ENCODE measurements at places on chromosomes 11 and 22.

- no peaks in the 10 kb centered on the region for H3K36me3 ChIP-seq
- H3K27me3 ChIP-seq = no peaks in the 10 kb centered on the region
- DNase-seq = no peak
- no peaks in the 10 kb centered on the region for H3K4me1 ChIP-seq
- H3K4me3 ChIP-seq = no peak overlapping the region
Measured at GRCh38 chr11:12890476-12890875, 118.6 kb upstream of the RASSF10 start.

DNA sequence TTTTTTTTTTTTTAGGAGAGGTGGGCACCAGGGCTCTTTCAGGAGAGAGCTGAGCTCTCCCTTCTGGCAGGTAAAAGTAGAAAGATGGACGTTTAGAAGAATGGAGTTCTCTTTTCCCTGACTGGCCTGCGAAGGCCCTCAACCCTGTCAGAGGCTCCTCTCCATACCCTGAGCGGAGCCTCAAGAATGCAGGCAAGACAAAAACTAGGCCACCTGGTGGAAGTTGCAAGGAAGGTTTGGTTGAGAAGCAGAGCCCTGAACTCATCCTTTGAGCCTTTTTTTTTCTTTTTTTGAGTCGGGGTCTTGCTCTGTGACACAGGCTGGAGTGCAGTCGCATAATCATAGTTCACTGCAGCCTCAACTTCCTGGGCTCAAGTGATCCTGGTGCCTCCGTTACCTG lies 1.4 kb downstream of the OTOG start:
- no peak overlapping the region for H3K27ac ChIP-seq
- H3K4me3 ChIP-seq = no peak overlapping the region
- DNase-seq = no peak
- H3K4me1 ChIP-seq = peaks cover 4% of the 10 kb centered on the region

- no peaks in the 10 kb centered on the region for H3K36me3 ChIP-seq
- no peaks in the 10 kb centered on the region for H3K27me3 ChIP-seq
- no peaks in the 10 kb centered on the region for H3K4me1 ChIP-seq
- DNase-seq = no peak
Measured at GRCh38 chr11:88683024-88683423, 345.5 kb upstream of the CTSC start.

DNA sequence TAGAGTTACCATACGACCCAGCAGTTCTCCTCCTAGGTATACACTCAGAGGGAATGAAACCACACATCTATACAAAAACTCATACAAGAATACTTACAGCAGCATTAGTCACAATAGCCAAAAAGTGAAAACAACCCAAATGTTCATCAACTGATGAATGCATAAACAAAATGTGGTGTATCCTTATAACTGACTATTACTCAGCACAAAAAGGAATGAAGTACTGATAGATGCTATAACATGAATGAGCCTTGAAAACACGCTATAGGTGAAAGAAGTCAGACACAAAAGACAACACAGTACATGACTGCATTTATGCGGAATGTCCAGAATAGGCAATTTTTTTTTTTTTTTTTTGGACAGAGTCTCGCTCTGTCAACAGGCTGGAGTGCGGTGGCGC lies 23.1 kb downstream of the NCAPD3 start:
- H3K4me1 ChIP-seq = no peaks in the 10 kb centered on the region
- DNase-seq = no peak
- no peak overlapping the region for H3K4me3 ChIP-seq

DNA sequence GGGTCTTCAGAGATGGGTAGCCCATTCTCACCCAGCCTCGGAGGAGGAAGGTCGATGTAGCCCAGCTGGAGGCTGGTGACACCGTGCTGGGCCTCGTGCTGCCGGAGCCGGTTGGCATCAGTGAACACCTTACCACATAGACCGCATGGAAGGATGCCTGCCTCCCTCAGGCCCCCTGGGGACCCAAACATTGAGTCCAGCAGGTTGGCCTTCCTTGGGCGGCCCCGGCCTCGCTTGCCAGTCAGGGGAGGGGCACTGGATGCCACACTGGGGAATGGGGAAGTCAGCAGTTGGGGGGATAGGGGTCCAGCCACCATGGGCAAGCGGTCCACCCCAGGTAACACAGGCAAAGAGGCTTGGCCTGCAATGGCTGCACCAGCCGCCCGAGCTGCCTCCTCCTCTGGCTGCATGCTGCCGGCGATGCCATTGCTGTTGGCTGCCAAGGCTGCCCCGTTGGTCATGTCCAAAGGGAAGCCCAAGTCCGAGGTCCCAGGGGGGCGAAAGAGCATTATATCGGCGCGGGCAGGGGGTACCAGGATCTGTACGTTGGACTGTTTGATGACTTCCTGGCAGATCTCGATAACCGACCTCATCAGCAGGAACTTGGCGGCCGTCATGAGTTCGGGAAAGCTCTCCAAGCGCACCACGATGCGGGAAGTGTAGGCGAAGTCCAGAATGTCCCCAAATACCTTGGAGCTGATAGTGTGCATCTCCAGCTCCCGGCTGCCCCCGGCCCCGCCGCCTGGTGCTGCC lies 1.4 kb downstream of the PATZ1 start:
- DNase-seq = peak; percentile 64
- H3K4me3 ChIP-seq = peak overlapping the region; percentile 69
- H3K4me1 ChIP-seq = peaks cover 40% of the 10 kb centered on the region
- no peaks in the 10 kb centered on the region for H3K27me3 ChIP-seq
- peak overlapping the region; percentile 90 for H3K27ac ChIP-seq

DNA sequence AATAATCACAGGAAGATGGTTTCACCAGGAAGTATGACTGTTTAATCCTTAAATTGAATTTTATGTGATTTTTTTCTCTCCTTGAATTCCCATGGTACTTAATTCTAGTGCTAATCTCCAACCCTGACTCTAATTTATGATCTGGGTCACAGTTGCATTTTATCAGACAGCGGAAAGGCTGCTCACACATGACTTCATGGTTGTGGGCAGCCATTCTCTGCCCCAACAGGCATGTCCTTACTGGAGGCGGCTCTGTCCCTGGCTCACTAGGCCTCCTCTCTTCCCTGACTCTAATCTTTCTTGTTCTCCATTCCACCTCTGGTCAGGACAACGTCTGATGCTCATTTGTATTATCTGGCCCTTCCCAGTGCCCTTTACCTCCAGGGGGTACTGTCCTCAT lies 184.4 kb downstream of the CHST1 start:
- no peak for DNase-seq
- peaks cover 19% of the 10 kb centered on the region for H3K27me3 ChIP-seq
- no peaks in the 10 kb centered on the region for H3K36me3 ChIP-seq

- DNase-seq = peak; percentile 51
- H3K36me3 ChIP-seq = no peaks in the 10 kb centered on the region
- peak overlapping the region; percentile 88 for H3K27ac ChIP-seq
- peak overlapping the region; percentile 22 for H3K4me3 ChIP-seq
Measured at GRCh38 chr22:20867179-20868024, 8.6 kb downstream of the SNAP29 start.

DNA sequence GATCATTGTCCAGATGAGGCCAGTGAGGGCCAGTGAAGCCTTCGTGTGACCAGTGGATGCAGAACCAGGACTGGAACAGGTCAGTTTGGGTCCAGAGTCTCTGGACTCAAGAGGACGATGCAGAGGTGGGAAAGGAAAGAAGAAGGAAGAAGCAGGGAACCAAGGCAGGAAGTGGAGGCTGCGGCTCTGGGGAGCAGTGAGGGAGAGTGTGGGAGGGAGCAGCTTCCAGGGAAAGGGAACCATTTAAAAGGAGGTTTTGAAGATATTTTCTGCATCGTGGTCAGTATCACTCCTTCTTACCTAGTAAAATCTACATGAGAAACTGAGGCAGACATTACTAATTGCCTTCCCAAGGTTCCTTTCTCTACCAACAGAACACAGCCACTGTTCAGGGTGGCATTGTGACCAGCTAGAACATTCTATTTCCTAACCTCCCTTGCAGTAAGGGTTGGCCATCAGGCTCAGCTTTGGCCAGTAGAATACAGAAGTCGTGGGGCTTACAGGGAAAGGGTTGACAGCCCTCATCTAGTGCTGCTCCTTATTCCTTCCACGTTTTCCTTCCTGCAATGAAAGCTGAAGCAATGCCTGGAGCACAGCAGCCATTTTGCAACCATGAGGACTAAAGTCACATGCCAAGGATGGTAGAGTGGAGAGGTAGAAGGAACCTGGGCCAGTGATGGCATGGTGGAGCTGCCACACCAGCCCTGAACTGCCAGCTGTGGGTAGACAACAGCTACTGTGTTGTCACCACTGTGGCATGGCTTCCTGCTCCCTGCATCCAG lies 29.1 kb upstream of the LINC01488 start:
- no peaks in the 10 kb centered on the region for H3K4me1 ChIP-seq
- H3K27ac ChIP-seq = no peak overlapping the region
- no peaks in the 10 kb centered on the region for H3K27me3 ChIP-seq
- no peaks in the 10 kb centered on the region for H3K36me3 ChIP-seq
- H3K4me3 ChIP-seq = no peak overlapping the region
- DNase-seq = no peak

DNA sequence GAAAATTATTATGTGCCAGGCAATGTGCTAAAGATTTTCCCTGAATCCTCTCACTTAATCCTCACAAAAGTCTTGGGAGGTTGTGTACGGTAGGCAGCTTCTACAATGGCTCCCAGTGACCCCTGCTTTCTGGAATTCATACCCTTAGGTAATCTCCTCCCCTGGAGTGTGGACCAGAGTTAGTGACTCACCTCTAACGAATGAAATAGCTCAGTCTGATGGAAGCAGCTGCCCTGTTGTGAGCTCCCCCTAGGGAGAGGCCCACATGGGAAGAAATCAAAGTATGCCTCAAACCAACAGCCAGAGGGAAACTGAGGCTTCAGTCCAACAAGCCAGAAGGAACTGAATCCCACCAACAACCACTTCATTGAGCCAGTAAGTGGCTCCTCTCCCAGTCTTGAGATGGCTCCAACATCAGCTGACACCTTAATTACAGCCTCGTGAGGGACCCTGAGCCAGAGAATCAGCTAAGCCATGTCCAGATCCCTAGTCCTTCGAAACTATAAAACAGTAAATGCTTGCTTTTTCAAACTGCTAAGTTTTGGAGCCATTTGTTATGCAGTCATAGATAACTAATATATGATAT lies 98.9 kb upstream of the ISX start:
- DNase-seq = no peak
- peaks cover 3% of the 10 kb centered on the region for H3K27me3 ChIP-seq
- H3K4me1 ChIP-seq = no peaks in the 10 kb centered on the region
- no peaks in the 10 kb centered on the region for H3K36me3 ChIP-seq
- H3K27ac ChIP-seq = no peak overlapping the region

GRCh38 chr11:118215262-118215661 lies 9.5 kb downstream of the JAML start:
- H3K36me3 ChIP-seq = no peaks in the 10 kb centered on the region
- peaks cover 47% of the 10 kb centered on the region for H3K4me1 ChIP-seq
- peaks cover 9% of the 10 kb centered on the region for H3K27me3 ChIP-seq
- H3K27ac ChIP-seq = peak overlapping the region; percentile 63
- DNase-seq = no peak

DNA sequence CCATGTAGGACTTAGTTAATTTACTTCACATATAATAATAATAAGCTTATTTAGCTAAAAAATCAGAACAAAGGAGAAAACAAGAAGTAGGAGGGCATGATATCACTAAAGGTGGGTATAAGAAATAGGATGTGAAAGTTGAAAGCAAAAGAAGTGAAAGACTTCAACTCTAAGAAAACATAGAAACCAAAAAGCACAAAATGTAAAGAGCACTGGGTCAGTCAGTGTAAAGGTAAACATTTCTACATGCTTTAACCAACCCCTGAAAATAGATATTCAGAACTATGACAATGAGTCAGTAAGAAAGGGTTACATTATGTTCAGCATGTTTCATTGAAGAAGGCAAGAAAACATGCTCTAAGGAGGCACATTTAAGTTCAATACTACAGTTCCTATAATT lies 298.8 kb downstream of the SWAP70 start:
- no peaks in the 10 kb centered on the region for H3K27me3 ChIP-seq
- DNase-seq = no peak
- no peak overlapping the region for H3K27ac ChIP-seq

- no peaks in the 10 kb centered on the region for H3K4me1 ChIP-seq
- no peak overlapping the region for H3K4me3 ChIP-seq
- no peaks in the 10 kb centered on the region for H3K36me3 ChIP-seq
- DNase-seq = no peak
- no peaks in the 10 kb centered on the region for H3K27me3 ChIP-seq
- H3K27ac ChIP-seq = no peak overlapping the region
Measured at GRCh38 chr11:121932646-121933185, 183.3 kb downstream of the BLID start.

DNA sequence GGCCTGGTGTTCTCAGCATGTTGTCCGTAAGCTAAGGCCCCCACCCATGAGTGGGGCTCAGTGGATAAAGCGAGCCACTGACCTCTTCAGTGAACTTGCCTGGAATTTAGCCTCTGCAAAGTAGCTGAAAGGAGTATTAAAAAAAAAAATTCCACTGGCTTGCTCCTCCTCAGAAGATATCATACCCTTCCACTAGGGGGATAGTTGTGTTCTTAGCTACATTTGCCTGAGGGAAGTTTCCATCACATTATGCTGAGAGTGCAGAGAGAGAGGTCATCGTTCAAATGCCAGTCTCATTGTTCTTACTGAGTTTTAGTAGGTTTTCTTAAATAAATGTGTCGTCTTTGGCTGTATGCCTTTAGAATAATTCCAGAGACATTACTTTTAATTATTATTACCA lies 879.7 kb downstream of the JRKL start:
- H3K36me3 ChIP-seq = no peaks in the 10 kb centered on the region
- no peak overlapping the region for H3K27ac ChIP-seq
- no peak for DNase-seq
- H3K27me3 ChIP-seq = no peaks in the 10 kb centered on the region
- H3K4me1 ChIP-seq = no peaks in the 10 kb centered on the region
- no peak overlapping the region for H3K4me3 ChIP-seq

DNA sequence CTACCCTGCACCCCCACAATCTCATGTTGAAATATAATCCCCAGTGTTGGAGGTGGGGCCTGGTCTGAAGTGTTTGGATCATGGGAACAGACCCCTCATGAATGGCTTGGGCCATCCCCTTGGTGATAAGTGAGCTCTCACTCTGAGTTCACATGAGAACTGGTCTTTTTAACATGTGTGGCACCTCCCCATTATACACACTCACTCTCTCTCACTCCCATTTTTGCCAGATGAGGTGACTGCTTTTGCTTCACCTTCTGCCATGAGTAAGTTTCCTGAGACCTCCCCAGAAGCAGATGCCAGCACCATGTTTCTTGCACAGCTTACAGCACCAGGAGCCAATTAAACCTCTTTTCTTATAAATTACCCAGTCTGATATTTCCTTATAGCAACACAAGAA lies 32.1 kb upstream of the DRD2 start:
- no peaks in the 10 kb centered on the region for H3K27me3 ChIP-seq
- no peak overlapping the region for H3K27ac ChIP-seq
- H3K4me1 ChIP-seq = no peaks in the 10 kb centered on the region
- H3K36me3 ChIP-seq = no peaks in the 10 kb centered on the region
- no peak overlapping the region for H3K4me3 ChIP-seq

GRCh38 chr11:19912958-19913892 lies 200.6 kb downstream of the NAV2 start:
- no peaks in the 10 kb centered on the region for H3K27me3 ChIP-seq
- H3K27ac ChIP-seq = peak overlapping the region; percentile 21
- no peak overlapping the region for H3K4me3 ChIP-seq
- no peaks in the 10 kb centered on the region for H3K36me3 ChIP-seq
- DNase-seq = no peak
- no peaks in the 10 kb centered on the region for H3K4me1 ChIP-seq

GRCh38 chr11:67468456-67468758 lies 644 bp downstream of the TMEM134 start:
- no peaks in the 10 kb centered on the region for H3K27me3 ChIP-seq
- peak overlapping the region; percentile 81 for H3K4me3 ChIP-seq
- peaks cover 36% of the 10 kb centered on the region for H3K4me1 ChIP-seq
- peak overlapping the region; percentile 86 for H3K27ac ChIP-seq
- H3K36me3 ChIP-seq = no peaks in the 10 kb centered on the region

All from transverse colon (tissue), 4 donors.